GM04503 (cell line): ENCODE measurements at places on chromosomes 12 and 14.

DNA sequence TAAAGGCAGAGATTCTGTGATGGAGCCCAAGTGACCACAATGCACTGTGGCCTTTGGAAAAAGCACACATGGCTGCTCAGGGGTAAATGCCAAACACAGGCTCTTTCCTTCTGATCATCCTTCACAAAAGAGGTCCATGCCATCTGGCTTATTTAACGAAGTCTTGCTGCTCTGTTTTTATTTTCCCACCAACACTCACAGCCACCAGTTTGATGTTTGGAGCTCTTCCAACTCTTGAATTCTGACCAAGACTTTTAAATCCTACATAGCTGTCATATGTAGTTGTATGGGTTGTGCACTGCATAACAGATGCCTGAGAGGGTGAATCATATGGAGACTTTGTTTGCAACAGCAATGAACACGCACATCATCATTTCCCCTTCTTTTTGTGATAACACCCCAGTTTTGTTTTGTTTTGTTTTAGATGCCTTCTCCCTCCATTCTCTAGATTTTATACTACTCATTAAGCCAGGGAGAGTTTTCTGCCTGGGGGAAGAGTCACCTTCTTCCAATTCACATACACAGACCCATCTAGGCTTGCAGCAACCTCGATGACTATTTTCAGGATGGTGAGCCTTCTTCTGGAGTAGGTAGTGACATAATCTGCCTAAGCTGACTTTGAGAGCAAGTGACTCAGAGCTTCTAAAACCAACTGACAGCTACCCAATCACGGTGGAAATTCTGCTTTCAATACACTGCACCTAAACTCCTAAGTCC is 145.2 kb upstream of the WSCD2 start:
- DNase-seq: no peak

DNA sequence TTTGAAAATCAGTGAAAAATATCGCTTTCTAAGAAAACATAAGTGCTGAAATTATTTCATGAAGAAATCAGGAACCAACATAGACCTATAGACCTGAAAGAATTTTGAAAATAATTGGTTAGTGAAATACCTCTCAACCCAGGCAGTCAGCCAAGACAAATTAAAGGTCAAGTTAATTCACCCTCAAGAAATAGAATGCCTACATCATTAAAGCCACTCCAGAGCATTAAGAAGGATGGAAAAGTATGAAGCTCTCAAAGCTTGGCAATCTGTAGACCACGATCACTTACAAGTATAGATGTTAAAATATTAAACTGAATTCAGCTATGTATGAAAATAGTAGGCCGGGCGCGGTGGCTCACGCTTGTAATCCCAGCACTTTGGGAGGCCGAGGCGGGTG is 48.3 kb downstream of the SFSWAP start:
- no peak for DNase-seq

- DNase-seq: no peak
Observed at GRCh38 chr14:36281309-36281708, 39.1 kb downstream of the MBIP start.

- DNase-seq: no peak
Observed at GRCh38 chr12:76337583-76337982, 10.6 kb downstream of the BBS10 start.

DNA sequence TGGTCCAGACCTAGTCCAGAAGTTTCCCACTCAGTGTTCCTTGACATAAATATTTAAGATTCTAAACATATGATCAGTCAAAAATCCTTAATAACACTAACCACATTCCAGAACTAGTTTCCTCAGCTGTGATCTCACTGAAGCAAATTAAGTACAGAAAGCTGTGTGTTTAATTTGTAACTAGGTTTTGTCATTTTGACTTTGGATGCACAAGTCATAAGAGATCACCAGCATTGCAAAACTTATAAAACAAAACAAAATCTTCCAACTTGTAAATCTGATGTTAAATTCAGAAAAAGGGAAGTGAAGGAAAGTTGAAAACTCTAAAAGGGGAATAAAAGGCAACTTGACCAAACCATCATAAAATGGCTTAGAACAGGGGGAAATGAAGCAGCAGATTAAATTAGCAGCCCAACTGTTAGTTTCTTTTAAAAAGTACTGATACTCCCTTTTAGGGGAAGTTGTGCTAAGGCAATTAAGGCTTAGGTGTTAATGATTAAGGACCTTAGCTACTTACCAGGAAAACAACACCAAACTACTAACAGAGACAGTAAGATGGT is 56.6 kb downstream of the SH2B3 start:
- DNase-seq: peak; percentile 81

GRCh38 chr14:73234586-73235394 is 2.5 kb upstream of the PAPLN start:
- DNase-seq: no peak

GRCh38 chr14:35333797-35334743 is 41.9 kb downstream of the PSMA6 start:
- DNase-seq: no peak

GRCh38 chr12:62933220-62933601 is 1.7 kb downstream of the PPM1H start:
- no peak for DNase-seq

GRCh38 chr12:109910969-109911348 is 10.9 kb downstream of the TCHP start:
- DNase-seq: no peak

GRCh38 chr14:33081259-33081658 is 142.6 kb downstream of the NPAS3 start:
- no peak for DNase-seq

DNA sequence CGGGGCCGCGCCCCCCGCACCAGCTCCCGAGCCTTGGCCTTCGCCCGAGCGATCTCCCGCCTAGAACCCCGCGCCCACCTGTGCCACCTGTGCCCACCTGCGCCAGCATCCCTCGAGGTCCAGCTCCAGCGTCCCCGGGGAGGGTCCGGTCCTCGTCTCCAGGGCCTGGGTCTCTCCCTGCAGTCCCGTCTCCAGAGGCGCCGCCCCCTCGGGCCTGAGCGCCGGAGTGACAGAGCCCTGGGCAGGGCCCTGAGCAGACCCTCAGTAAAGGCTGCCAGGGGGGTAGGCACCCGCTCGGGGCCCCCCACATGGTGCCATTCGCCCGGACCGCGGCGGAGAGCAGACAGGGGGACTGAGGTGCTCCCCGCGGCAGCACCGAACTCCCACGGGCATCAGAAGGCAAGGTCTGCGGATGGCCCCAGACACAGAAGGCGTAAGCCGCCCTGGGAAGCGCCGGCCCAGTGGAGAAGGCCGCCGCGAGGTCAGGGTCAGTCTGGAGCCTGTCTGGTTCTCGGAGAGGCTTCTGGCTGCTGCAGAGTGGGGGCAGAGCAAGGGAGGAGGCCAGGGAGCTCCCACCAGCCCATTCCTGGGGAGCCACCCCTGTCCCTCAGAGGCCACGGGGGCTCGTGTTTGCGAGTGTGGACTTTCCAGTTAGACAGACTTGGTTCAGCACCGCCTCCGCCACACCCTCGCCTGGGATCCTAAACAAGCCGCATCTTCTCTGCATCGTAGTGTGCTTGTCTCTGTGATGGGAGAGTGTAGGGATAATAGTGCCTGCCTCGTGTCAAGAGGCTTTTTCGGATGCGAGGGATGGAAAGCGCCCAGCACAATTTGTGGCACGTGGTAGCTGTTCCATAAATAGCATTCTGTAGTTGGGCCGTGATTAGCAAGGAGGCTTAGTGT is 1.1 kb upstream of the PPP1R13B start:
- DNase-seq: no peak

DNA sequence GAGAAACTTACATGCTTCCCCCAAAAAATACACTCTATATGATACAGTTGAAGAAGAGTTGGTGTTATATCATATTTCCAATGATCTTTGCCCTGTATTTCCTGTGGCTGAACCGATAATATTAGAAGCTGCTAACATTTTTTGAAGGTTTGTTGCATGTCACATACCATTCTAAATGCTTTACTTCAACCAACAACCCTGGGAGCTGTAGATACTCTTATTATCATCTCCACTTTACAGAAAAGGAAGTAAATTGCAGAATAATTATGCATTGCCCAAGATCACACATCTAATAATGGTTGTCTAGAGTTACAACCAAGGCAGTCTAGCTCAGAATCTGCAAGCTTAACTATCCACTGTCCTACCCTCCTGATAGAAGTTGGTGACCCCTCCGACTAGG is 182.8 kb downstream of the NUAK1 start:
- DNase-seq: no peak

GRCh38 chr12:52417740-52418139 is 11.6 kb upstream of the KRT82 start:
- no peak for DNase-seq

- DNase-seq: no peak
Observed at GRCh38 chr14:94770815-94771157, 873 bp upstream of the GSC start.

GRCh38 chr14:93025055-93025454 is 90.7 kb downstream of the ITPK1 start:
- no peak for DNase-seq

DNA sequence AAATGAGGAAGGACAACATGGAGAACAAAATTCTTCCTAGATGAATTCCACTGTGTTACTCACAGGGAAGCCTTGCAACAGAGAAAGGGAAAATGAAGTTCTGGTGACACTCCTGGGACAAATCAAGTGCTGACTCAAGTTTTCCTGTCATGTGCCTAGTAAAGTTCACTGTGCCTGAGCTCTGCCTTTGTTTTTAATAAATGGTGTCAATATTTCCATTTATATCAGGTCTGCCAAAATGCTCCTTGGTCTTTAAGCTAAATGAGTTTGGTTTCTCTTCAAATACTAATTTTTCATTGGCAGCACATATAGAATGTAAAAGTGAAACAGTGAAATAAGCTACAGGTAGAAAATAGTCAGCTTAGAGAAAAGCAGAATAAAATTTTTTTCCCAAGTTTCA is 33.0 kb downstream of the HIGD1C start:
- peak; percentile 70 for DNase-seq

DNA sequence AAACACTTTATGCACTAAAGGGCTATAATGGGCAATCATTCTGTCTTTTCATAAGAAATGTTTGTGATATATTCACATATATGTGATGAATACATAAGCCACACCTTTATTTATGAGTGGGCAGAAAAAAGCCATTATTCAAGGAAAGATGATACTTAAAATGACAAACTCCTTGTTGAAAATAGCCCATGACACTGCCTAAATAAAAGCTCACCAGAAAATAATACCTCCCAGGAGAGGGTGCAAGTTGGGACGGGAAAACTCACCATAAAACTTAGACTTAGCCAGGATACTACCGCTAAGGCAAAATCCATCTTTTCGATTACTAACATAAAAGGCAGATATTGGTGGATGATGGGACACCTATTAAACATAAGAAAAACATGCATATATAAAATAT is 35.8 kb upstream of the BBS10 start:
- DNase-seq: no peak

GRCh38 chr12:71981149-71981548 is 42.5 kb downstream of the TPH2 start:
- no peak for DNase-seq

DNA sequence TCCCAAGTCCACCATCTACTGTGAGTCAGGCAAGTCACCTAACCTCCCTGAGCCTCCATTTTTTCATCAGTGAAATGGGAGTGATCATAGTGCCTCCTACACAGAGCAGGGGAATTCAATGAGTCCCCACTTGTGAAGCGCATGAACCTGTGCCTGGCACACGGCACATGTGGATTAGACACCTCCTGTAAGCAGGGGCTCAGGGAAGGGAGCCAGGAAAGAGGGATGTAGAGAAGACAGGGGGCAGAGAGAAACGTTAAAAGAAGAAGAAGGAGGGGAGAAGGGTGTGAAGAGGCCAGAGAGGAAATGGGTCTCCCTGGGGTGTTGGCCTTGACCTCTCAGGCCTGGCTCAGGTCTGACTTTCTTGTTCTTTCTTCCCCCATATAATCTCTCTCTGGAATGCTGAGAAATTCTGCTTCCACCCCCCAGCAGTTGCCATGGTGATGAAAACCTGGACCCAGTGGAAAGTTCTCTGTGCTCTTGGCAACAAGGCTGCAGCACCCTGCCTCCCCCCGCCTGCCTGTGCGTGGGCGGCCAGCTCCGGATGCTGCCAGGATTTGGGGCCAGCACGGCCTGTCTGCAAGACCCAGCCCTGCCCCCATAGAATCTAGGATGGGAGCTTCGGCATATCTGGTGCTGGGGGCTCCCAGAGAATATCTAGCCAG is 94.5 kb downstream of the CALM1 start:
- peak; percentile 21 for DNase-seq

GRCh38 chr12:94717656-94718055 is 67.3 kb upstream of the TMCC3 start:
- DNase-seq: no peak

GRCh38 chr12:79828924-79829323 is 106.0 kb downstream of the PPP1R12A start:
- DNase-seq: no peak

GRCh38 chr14:43981135-43981768 is 525.8 kb downstream of the FSCB start:
- no peak for DNase-seq
